ENCODE measurements at places on chromosomes 1 and 21.

GRCh38 chr1:202639500-202639899 is 70.8 kb downstream of the SYT2 start:
- DNase-seq = no peak

DNA sequence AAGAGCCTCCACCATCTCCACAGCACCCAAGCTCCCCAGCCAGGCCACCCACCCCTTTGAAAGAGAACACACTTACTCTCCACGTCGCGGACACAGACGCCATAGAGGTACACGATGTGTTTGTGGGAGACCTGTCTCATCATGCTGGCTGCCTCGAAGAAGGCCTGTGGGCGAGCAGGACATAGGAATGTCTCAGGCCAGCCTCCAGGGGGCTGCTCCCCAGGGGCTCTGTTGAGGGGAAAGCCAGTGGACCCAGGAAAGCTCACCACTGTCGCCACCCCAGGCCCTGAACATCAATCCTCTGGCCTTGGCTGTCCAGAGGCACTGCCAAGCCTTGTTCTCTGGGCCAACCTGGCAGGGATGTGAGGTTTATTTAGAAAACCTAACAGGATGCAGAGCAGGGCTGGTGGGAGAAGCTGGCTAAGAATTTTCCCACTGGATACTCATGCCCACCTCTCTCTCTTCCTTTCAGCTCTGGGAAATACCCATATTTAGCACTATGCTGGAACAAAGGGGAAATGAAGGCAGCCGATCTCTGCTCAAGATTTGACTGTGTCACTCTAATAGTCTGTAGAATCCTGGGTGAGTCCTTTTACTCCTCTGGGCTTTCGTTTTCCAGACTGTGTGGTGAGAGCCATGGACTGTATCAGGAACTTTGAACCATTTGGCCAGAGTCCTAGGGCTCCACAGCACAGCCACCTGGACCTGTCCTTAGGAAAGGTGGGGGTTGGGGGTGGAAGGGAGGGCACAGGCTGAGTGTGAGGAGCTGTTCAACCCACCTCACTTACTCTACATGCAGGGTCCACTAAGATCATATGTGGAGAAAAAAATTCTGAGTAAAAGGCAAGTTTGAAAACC is 101.9 kb downstream of the RAVER2 start:
- no peak for DNase-seq

DNA sequence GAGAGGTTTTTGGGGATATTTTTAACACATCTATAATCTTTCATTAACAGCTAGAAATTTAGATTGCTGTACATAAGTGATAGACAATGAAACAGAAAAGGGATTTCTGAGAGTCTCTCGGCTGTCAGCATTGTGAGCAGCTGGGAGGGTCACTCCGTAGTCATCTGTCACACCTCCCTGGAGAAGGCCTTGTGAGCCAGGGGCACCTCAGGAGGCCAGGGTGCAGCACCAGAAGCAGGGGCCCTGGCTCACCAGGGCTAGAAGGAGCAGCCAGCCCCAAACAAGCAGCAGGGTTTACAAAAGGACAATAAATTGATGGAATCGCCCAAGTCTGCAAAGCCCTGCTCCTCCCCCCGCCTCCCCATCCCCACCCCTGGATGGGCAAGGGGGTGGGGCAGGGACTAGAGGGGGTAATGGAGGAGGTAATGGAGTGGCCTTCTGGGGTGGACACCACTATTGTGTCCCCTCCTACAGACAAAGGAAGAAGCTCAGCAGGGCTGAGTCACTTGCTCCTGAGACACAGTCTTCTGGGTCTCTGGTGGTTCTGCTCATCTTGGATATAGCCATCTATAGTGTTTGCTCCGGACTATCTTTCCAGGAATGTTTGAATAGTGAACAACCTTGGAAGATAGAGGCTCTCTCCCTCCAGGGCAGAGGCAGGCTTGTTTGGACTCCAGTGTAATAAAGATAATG is 263.4 kb downstream of the NPHP4 start:
- no peak for DNase-seq

GRCh38 chr1:208476846-208477170 is 232.6 kb upstream of the PLXNA2 start:
- DNase-seq = no peak

DNA sequence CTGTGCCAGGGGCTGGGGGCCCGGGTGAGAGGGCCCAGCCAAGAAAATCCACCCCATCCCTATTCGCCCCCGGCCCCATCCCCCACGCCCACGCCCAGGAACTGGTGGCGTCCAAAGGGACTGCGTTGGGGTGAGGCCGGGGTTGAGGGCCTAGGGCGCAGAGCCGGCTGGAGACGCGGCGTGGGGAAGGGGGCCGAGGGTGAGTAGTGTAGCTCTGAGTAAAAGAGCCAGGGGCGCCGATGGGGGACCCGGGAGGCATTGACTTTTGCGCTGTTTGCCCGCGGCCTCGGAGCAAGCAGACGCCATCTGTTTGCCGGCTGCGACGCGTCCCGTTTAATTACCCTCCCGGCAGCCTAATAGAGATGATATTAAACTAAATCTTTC is 3.5 kb upstream of the DMRTA2 start:
- no peak for DNase-seq

- DNase-seq = no peak
Observed at GRCh38 chr1:244836135-244836521, 670 bp downstream of the COX20 start.

Data from NCI-H748 treated with DMSO at 0.1 percent for 48 hours (cell line).